ENCODE measurements at places on chromosomes 1 and 21.
A peak's percentile ranks its signal among the peaks of the same experiment; 100 is the strongest.

GRCh38 chr1:116515702-116516101 is 55.1 kb downstream of the CD58 start:
- no peak for DNase-seq

- no peak for DNase-seq
Measured at GRCh38 chr1:32352831-32353383, 9.4 kb downstream of the FAM229A start.

- peak; percentile 91 for DNase-seq
Measured at GRCh38 chr1:25556791-25557476, 13.5 kb downstream of the LDLRAP1 start.

GRCh38 chr1:158931055-158931737 is at the start of gene PYHIN1:
Gene PYHIN1, plus strand, starts transcription at chr1:158931552. Its CDS starts 5,359 bp downstream, at chr1:158936911.
- no peak for DNase-seq

GRCh38 chr1:115814685-115815398 is 26.1 kb downstream of the NHLH2 start:
- no peak for DNase-seq

- no peak for DNase-seq
Measured at GRCh38 chr1:211811126-211811525, 19.4 kb downstream of the LPGAT1 start.

DNA sequence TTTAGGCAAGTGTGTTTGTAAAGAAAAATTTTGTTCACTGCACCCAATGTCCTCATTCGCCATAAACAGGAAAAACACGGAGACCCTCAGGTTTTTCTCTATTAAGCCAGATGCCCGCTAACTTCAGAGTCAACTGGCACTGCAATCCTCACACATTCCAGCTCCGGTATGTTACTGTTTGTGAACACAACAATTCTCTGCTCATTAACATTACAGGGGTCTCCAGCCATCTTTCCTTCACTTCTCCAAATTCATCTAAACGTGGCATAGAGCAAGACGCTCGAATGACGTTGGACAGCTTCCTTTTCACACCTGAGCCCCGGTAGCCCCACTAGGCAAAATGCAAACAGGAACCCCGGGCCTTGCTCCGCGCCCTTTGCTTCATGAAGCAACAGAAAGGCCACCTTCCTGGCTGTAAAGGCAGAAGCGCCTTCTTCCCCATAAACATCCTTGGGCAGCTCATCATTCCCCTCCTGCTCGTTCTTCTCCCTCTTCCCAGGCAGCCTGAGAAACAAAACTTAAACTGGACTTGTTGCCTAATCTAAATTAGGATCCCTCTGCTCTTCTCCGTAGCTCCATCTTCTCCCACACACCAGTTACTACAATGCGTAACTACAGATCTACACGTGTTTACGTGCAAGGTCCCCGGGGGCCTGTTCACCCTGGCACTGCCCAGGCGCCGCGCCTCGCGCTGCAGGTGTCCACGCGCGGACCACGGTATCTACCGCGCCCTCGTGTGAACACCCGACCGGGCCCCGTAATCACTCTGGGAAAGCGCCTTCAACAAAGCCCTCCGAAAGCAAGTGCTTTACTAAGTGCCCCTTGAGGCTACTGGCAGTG is 1.2 kb downstream of the LBR start:
- DNase-seq = peak; percentile 32

- DNase-seq = no peak
Measured at GRCh38 chr1:171515299-171515698, 30.0 kb downstream of the PRRC2C start.

DNA sequence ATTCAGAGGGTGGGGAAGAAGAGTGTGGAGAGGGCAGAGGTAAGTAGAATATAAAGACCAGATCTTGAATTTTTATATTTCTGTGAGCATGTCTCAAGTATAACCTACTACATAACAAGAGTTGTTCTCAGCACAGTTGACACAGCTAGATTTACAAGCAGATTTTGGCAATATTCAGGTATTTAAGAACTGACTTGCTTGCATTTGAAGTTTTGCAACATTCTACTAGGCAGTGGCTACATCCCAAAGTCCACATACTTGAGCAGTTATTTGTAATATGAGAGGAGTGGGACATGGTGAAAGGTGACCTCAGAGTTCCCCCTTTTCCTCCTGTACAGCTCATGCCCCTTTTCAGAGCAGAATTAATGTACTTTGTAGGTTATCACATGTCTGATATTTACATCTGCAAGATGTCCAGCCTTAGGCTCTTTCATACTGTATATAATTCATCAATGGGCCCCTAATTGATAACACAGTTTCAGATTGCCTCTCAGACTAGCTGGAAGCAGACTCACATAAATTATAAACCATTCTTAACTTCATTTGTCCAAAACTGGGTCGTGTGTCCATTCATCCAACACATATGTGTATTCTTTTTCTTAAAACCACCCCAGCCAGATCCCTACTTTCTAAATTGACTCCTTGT is 136.7 kb upstream of the RAVER2 start:
- DNase-seq = no peak

DNA sequence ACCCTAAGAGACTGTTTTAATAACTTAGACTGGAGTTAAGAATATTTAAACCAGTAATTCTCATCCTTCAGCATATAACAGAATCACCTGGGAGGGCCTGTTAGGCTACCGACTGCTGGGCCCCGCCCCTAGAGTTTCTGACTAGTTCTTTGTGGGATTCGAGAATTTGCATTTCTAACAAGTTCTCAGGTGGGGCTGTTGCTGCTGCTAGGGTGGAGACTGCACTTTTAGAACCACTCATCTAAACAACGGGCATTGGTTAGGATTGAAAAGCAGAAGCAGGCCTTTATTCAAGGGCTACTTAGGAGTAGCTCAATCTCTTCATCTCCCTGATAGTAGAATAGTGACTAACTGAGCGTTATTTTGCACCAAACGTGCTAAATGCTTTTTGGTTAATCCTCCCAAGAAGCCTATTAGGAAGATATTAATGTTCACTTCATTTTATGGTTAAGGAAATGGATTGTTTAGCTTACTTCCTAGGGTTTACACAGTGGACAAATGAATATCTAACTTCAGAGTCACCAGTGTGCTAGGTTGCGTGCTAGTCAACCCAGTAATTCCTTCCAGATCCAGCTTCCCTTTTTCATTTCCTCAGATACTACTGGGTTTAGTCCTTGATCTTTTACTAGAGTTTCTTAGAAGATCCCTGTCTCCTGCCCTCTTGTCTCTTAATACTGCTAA is 31.1 kb upstream of the UAP1 start:
- no peak for DNase-seq

- no peak for DNase-seq
Measured at GRCh38 chr1:230909974-230910754, 41.8 kb upstream of the C1orf198 start.

- DNase-seq = peak; percentile 60
Measured at GRCh38 chr1:119815361-119815760, 4.1 kb upstream of the REG4 start.

DNA sequence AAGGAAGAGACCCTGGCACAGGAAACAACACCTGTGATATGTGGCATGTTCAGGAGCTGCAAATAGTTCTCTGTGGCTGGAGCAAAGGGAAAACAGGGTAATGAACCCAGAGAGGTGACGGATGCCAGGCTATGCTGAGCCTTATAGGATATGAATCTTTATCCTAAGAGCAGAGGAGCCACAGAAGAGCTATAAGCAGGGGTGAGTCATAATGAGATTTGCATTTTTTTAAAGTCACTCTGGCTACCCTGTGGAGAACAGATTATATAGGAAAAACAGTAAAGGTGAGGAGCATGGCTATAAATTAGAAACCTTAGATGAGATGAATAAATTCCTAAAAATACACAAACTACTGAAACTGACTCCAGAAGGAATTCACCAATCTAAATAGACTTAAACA is 12.8 kb upstream of the MPL start:
- no peak for DNase-seq

DNA sequence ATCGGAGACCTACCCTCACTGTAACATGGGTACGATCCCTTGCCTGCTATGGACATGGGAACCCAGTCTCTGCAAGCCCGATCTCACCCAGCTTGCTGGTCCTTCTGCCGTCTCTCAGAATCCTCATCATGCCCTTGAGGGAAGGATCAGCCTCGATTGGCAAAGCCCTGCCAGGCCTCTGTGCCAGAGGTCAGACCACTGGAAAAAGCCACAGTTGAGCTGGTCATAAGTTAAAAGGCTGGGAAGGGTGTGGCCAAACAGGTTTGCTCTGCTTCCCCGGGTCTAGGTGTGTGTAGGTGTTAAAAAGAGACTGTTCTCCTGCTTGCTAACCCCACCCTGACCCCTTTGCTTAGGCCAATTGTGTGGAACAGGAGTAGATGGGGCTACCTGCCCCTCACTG is 19.5 kb upstream of the PADI3 start:
- no peak for DNase-seq

- DNase-seq = no peak
Measured at GRCh38 chr1:90835661-90836344, 118.7 kb upstream of the BARHL2 start.

DNA sequence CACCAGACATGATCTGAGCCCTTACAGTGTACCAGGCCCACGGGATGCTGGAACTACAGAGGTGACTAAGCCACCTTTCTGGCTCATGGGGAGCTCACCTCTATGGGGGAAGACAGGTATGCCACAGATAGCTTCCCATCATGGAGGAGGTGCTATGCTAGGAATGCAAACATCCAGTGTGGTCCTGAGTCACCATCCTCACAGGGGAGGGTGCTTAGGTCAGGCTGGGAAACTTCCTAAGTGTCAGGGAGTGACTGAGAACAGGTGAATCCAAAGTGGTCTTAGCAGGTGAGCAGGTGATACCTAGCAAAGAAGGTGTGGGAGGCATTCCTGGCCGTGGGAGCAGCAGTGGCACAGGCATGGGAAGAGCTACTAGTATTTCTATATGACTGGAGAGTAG is 8.6 kb upstream of the RASSF5 start:
- DNase-seq = no peak

DNA sequence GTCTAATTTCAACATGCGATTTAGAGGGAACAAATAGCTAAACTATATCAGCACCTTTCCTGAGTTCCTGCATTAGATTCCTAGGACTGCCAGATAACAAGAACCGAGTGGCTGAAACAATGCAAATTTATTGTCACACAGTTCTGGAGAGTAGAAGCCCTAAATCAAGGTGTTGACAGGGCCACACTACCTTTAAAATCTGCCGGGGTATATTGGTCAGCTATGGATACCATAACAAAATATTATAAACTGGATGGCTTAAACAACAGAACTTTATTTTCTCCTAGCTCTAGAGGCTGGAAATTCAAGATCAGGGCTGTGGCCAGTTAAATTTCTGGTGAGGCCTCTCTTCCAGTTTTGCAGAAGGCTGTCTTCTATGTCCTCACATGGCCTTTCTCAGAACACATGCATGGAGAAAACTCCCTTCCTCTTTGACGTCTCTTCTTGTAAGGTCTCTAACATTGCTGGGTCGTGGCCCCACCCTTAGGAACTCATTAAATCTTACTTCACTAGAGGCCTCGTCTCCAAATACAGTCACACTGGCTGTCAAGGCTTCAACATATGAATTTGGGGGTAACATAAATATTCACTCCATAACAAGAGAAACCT is 144.3 kb downstream of the FCRL5 start:
- peak; percentile 12 for DNase-seq

GRCh38 chr21:25831300-25831960 is 96.7 kb downstream of the GABPA start:
- DNase-seq = no peak

GRCh38 chr1:173423291-173423690 is 53.8 kb upstream of the PRDX6 start:
- no peak for DNase-seq

DNA sequence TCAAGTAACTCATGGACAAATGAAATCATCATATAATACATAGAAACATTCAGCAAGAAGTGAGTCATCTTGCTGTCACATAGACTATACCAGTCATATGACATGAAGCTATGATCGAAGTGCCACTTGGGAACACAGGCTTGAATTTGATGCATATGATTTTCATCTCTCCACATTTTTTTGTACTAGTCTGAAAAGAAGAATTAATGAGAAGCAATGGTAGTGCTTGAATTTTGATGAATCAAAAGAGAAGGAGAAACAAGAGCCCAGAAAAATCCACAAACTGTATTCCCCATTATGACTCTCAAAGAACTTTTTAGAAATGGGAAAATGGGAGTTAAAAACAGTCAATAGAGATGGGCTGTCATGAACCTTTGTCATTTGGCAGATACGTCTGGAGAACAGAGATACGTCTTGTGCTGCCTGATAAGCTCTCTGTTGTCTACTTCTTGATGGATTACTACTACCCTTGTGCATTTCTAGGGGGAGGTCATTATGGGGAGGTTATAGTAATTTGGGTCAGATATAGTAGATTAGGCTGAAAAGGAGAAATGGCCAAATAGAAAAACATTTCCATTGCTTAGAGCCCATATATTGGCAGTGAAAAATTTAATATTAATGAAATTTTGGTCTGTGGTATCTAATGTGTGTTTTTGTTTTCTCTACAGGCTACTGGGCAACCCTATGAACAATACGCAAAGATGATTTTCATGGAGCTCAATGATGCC is 8.0 kb upstream of the LEPR start:
- peak; percentile 96 for DNase-seq

DNA sequence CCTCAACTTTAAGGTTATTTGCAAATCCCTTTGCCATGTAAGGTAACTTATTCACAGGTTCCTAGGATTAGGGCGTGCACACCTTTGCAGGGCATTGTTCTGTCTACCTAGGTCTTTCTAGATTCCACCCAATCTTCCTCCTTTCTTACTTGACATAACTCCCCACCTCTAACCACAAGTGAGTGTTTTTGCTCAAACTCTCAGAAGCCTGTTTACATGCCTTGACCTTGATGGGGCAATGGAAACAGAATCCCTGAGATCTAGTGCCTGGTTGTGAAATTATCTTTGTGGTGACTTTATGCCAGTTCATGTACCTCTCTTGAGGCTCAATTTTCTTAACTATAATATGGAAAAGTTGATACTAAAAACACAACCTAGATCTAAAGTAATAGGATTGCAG is 296.6 kb downstream of the TTLL7 start:
- no peak for DNase-seq

DNA sequence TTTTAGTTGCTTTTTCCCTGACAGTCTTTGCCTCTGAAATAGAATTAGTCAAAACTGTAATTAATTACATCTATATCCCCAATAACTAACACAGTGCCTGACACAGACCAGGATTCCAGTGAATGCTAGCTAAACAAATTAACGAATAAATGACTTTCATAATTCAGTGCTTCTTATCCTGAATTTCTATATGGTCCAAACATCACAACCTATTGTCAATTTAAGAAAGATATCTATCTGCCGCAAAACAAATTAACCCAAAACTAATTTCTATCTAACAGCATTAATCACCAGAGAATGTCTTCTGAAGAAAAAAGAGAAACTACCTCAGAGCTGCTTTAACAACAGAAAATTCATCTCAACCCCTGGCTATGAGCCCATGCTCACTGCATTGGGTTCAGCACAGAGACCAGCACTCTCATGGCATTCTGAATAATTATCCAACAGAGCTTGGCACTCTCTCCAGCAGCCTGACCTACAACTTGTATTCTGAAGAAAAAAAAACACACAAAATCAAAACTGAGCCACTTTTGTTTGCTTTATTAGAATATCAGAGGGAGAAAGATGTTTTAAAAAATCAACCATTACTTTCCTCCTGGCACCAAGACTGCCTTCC is 547.3 kb upstream of the BEND5 start:
- DNase-seq = no peak

GRCh38 chr21:44455524-44456213 is 359 bp downstream of the LRRC3 start:
- peak; percentile 55 for DNase-seq

- no peak for DNase-seq
Measured at GRCh38 chr1:36912365-36912865, 121.9 kb downstream of the GRIK3 start.

GRCh38 chr1:61326713-61327112 is 244.4 kb downstream of the NFIA start:
- DNase-seq = no peak
